ENCODE measurements at places on chromosomes 12 and 14. TPM values are rescaled to one million over a fixed set of nuclear protein-coding genes. Genes with fewer than 3 reads are reported as not detected.

DNA sequence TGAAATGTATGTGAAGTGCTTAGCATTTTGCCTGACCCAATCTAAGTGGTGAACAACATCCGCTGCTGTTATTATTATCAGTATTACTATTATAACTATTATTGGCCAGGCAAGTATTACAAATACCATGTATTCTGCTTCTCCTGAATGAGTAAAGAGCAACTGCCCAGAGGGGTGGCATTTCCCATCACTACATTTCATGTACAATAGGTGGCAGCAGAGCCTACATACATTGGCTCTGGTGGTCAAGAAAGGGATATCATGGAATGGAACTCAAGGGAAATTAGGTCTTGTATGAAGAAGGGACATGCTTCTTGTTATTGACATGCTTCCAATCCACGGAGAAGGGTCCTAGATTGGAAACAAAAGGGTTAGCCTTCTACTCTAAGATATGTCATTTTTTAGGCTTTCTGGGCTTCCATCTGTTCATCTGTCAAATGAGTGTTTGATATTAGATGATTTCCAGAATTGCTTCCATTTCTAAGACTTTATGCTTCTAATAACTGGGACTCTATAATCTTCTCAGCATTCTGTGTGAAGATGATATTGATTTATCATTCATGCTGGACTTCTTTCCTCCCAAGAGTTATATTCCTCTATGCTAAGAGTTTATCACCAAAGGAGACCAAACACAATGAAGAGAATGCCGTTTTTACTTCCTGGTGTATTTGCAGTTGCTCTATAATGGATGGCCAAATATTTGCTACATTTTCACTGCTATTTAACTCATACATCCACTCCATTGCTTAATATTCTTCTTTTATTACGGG is 239.1 kb downstream of the SSPN start:
- DNase-seq: no peak

BDKRB2 gene
- not detected for total RNA-seq

LPCAT3 gene
- 24.4 TPM for total RNA-seq

DNA sequence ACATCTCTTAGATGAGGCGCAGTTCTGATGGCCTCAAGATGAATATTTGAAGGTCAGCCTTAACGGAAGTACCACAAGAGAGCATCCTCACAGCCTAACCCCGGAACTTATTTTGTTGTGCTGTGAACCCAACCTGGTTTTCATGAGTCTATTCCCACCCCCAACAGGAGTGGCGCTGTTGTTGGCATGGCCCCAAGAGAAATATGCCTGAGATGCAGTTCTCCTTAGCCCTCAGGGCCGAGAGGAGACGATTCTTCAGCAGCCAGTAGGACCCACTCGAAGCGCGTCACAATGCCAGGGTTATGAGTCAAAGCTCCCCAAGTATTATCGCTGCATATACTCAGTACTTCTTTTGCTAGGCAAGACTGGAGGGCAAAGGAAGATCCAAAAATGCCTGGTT is 24.5 kb upstream of the BCL11B start:
- no peak for DNase-seq

- no peak for DNase-seq
Observed at GRCh38 chr14:20997115-20997514, 2.0 kb upstream of the SLC39A2 start.

DNA sequence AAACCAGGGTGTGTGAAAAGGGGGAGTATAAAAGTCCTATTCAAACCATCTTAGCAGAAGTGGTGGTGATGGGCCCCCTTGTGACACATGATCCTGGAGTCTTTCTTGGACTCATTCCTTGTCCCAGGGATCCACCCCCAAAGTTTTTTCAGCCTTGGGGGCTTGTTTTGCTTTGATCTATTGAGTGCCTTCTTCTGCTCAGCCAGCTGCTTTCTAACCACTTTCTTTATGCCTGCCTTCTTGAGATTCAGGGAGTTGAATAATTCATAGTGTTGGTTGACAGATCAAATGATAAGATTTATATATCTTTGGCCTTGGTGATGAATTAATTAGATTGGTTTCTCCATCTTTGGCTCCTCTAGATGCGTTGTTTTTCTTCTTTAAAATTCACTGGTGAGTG is 926.7 kb downstream of the DIO2 start:
- no peak for DNase-seq

DNA sequence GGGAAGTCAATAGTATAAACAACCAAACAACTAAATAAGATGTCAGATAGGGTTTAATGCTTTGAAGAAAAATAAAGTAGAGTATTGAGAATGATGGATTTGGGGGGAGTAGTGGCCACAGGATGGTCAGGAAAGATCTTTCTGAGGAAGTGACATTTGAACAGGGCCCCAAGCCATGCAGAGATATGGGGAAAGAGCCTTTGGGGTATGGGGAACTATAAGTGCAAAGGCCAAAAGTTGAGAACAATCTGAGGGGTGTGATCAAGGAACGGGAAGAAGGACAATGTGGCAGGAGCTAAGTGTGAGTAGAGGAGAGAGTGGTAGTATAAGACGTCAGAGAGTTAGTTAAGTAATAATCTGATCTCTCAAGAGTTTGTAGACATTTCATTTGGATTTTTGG is 1.3 kb downstream of the MRPS35 start:
- no peak for DNase-seq

DNA sequence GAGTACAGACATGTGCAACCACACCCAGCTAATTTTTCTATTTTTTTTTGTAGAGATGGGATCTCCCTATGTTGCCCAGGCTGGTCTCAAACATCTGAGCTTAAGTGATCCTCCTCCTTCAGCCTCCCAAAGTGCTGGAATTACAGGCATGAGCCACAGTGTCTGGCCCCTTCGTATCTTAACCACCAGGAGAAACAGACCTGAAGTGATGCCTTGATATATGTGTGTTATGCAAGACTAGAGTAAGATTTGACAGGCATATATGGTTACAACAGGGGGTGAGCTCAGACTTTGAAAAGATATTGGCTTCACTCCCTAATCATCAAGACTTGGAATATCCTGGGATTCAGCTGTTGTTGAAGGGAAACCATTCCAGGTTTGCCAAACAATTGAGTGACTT is 10.7 kb upstream of the GALNT6 start:
- DNase-seq: no peak

DNA sequence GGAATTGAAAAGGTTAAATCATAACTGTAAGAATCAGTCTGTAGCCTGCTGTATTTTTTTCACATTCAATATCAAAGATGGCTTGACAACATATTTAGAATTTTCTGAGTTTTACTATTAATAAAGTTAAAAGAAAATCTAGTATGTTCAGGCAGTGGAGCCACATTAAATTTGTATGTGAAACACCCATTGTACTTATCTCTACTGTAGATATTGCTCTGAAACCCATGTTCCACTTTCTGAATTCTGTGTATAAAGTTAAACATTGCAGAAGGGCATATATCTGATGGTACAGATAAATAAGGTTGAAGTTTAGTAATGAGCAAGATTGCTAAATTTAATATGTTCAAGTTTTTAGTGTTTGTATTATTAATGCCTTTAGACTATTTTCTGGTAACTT is 172.7 kb downstream of the FOXA1 start:
- no peak for DNase-seq

- DNase-seq: no peak
Observed at GRCh38 chr14:88002421-88003075, 2.4 kb upstream of the GPR65 start.

OTOGL gene
- total RNA-seq: not detected

GRCh38 chr14:91246051-91246852 is 1.7 kb upstream of the GPR68 start:
- DNase-seq: peak; percentile 69

- no peak for DNase-seq
Observed at GRCh38 chr12:1800401-1801302, 19.7 kb upstream of the LRTM2 start.

- DNase-seq: no peak
Observed at GRCh38 chr14:28773861-28774691, 7.5 kb downstream of the FOXG1 start.

- DNase-seq: no peak
Observed at GRCh38 chr12:50314636-50315312, 31.5 kb upstream of the LIMA1 start.

SMCO2 gene
- total RNA-seq: not detected

- DNase-seq: peak; percentile 24
Observed at GRCh38 chr14:77208291-77208978, 26.8 kb downstream of the TMEM63C start.

DNA sequence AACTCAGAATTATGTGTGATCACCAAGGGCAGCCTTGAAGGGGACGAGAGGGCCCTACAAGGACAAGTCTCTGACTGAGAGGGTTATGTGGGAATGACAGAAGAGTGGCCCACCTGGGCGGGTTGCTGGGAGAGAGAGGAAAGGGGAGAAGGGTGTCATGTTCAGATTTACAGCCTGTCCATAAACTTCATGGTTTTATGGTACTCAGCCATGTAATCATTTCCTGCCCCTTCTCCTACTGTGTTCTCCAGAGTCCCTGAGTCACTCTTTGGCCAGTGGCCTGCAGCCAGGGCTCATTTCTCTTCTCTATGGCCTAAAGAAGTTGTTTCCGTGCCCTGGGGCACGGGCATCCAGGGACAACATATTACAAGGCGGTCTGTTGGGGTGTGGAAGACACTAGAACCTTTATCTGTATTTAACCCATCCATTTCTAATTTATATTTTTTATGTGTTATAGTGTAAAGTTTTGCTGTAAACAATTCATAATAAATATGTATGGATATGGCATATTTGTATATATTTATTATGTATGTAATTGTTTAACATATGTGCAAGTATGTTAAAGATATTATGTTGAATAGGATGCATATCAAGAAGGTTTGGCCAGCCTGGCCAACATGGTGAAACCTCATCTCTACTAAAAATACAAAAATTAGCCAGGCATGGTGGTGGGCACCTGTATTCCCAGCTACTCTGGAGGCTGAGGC is 26.9 kb downstream of the DDX47 start:
- no peak for DNase-seq

SSTR1 gene
- total RNA-seq: not detected

GRCh38 chr12:116161588-116161987 is 115.9 kb downstream of the MED13L start:
- DNase-seq: no peak

DNA sequence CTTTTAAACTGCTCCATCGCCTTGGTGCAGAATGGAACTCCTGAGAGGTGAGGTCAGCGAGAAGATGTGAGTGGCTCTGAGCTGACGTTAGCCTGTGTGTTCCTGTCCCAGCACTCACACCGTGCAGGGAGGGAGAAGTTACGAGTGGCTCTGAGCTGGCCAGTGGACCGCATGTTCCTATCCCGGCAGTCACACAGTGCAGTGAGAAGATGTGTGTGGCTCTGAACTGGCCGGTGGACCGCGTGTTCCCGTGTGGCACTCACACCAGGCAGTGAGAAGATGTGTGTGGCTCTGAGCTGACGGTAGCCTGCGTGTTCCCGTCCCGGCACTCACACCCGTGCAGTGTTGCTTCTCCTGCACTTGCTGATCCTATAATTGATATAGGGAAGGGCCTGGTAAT is 59.9 kb downstream of the VCPKMT start:
- no peak for DNase-seq

- no peak for DNase-seq
Observed at GRCh38 chr12:93335603-93336162, 42.0 kb upstream of the NUDT4 start.

Data from activated T-cell treated with anti-CD3 and anti-CD28 coated beads, Interleukin-2, amount 50 U/mL, for 4 hours (primary cell).